GM23338 (cell line): ENCODE measurements at places on chromosomes 1 and 21.

- no peak for DNase-seq
Measured at GRCh38 chr1:41072051-41072450, 50.5 kb upstream of the SLFNL1 start.

DNA sequence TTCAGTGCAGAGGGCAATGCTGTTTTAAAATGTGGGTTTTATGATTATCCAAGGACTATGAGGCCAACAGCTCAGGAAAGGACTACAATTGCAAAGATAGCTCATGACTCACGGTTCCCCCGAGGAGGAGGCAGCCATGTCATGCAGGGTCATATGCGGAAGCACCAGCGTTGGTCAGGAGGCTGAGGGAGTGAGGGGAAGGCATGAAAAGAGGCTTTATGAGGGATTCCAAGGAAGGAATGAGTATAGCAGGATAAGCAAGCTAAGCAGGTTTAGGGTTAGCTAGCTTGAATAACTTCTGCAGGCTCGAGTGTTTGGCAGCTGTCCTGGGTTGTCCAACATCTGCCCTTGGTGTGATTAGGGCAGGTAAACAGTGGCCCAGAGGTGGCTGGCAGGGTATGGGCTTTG, 495.1 kb downstream of the SETD4 start:
- DNase-seq = no peak

DNA sequence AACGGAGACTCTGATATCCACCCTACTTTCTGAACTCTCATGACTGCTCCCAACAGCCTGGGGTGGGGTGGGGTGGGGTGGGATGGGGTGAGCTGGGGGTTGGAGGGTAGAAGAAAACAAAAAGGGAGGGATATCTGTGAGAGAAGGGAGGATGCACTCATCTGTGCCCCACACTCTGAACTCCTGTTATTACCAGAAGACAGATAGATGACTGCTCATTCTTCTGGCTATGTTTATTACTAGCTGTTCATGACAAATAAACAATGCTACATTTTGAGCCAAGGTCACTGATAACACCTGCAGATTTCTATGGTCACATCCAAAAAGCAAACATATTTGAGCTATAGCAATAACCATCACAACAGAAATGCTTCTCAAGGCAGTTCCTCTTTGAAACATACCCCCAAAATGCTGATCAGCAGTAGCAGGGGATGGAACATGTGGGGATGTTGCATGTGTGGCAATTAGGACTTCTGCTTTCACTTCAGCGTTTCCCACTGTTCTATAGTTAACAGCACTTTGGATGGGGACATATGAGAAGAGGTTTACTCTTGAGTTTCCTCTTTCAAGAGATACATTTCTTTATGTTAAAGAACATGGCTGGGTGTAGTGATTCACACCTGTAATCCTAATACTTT, 43.3 kb downstream of the GPR3 start:
- no peak for DNase-seq

GRCh38 chr1:63868268-63868781, 94.5 kb downstream of the ROR1 start:
- DNase-seq = no peak

GRCh38 chr1:55171694-55172093, 43.5 kb downstream of the USP24 start:
- no peak for DNase-seq
